Forelimb muscle (tissue), 1 donor: ENCODE measurements at places on chromosomes 2 and 18.

DNA sequence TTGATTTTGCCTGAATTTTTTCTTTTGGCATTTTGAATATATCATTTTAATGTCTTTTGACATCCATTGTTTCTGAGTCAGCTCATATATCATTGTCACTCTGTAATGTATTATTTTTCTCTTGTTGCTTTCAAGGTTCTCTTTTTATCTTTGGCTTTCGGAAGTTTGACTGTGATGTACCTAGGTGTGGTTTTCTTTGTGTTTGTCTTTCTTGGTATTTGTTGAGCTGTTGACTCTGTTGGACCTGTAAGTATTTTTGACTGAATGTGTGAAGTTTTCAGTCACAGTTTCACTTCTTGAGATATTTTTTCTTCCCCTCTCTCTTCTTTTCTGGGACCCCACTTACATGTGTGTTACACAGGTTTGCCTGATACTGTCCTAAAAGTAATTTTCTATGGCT lies 24.9 kb upstream of the DRC1 start:
- no peak for DNase-seq

DNA sequence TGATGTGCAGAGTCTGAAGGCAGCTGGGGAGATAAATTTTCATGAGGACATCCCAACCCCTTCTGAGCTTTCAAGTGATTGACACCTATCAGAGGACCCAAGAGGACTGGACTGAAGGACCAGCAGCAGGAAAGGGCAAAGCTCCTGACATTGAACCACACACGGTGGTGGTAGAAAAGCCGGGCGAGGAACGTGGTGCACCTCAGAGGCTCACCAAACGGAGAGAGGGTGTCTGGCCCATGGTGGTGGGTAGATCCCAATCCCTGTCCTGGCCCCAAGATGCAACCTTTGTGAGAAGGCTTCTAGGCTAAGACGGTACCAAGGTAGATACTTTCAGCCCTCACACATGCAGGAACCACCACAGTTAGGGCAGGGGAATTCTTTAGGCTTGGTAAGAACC lies 52.1 kb downstream of the FRZB start:
- DNase-seq, result no peak

- no peak for DNase-seq
These were observed 89.2 kb upstream of the COL5A2 start for GRCh38 chr2:189268763-189269162.

- DNase-seq, result no peak
These were observed 9.0 kb downstream of the STK25 start for GRCh38 chr2:241499146-241499965.

DNA sequence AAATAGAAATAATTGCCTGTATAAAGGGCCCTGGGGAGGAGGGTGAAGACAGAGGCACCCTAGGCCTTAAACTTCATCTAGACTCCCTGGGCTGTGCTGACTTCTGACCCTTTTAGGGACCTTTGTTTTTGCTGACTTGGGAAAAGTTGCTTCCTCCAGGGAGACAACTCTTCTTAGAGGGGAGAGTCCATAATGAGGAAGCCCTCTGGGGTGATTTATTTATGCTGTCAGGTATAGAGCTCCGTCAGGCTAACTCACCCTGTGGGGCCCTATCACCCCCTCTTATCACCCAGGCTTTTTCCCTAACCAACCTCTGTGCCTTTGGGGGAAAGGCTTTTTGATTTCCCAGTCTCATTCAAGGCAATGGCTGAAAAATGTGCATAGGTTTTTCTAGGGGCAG lies 8.1 kb downstream of the ONECUT2 start:
- DNase-seq, result no peak

GRCh38 chr2:77484026-77484425 lies 38.1 kb downstream of the LRRTM4 start:
- DNase-seq, result no peak

GRCh38 chr2:119544075-119544938 lies at the start of gene CFAP221:
CFAP221 (plus strand) TSS chr2:119544449; CDS start chr2:119546132, 1,683 bp downstream.
- no peak for DNase-seq

DNA sequence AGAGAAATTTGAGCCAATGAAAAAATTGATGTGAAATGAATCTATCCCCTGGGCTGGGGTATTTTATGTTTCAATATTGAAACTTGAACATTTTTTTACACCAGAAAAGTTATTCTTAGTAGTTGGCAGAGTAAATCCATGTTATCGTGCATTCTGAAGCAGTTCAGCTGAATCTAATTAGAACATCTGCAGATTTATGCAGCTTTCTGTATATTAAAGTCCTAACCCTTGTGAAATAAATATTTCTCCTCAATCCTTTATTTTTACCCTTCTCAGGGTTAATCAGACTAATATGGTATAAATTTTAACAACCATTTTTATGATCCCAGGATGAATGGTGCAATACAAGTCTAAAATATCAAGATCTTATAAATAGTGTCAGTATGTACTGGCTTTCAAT lies 69.5 kb downstream of the CDH20 start:
- DNase-seq, result no peak

- no peak for DNase-seq
These were observed 163.4 kb downstream of the TMEM163 start for GRCh38 chr2:134555411-134555810.
